ENCODE measurements at places on chromosomes 6 and 20. TPM values are rescaled to one million over a fixed set of nuclear protein-coding genes. Genes with fewer than 3 reads are reported as not detected.
A peak's percentile ranks its signal among the peaks of the same experiment; 100 is the strongest.

The CCN2 gene
- total RNA-seq: 155 TPM

DNA sequence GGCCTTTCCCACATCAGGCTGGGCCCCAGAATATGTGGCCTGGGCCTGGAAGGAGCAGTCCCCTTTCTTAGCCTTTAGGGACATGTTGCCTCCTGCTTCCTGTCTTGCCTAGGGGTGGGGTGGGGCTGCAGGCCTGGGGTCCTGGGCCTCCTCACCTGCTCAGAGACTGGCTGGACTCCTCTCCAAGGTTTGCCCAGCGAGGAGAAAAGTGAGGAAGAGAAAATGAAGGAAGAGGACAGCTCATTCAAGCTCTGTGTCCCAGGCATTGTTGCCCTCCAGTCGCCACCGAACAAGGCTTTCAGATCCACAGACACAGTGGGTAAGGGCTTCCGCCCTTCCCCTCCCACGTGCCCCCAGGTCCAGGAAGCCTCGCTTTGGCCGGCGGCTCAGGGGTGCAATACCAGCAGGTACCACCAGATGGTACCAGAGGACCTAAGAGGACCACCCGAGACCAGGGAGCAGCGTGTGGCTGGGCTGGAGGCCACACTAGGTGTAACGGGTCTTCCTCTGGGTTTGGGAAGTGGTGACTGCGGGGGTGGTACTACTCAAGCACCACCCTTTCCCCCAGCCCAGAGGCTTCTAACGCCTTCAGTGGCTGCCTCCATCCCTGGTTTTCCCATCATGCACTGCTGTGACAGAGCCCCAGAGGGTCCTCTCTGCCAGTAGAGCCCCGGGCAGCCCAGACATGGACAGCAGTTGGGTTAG is 5.5 kb upstream of the BAK1 start:
- DNase-seq: no peak

- no peak for DNase-seq
Measured at GRCh38 chr6:14270142-14270893, 152.7 kb downstream of the CD83 start.

The MAP1LC3A gene
- 25.1 TPM for total RNA-seq

The RSPO4 gene
- total RNA-seq: 0.54 TPM

- DNase-seq: peak; percentile 82
Measured at GRCh38 chr6:71406865-71407860, 118.6 kb downstream of the OGFRL1 start.

The DEFB132 gene
- 0.10 TPM for total RNA-seq

- DNase-seq: no peak
Measured at GRCh38 chr20:21548390-21549035, 34.6 kb upstream of the NKX2-2 start.

DNA sequence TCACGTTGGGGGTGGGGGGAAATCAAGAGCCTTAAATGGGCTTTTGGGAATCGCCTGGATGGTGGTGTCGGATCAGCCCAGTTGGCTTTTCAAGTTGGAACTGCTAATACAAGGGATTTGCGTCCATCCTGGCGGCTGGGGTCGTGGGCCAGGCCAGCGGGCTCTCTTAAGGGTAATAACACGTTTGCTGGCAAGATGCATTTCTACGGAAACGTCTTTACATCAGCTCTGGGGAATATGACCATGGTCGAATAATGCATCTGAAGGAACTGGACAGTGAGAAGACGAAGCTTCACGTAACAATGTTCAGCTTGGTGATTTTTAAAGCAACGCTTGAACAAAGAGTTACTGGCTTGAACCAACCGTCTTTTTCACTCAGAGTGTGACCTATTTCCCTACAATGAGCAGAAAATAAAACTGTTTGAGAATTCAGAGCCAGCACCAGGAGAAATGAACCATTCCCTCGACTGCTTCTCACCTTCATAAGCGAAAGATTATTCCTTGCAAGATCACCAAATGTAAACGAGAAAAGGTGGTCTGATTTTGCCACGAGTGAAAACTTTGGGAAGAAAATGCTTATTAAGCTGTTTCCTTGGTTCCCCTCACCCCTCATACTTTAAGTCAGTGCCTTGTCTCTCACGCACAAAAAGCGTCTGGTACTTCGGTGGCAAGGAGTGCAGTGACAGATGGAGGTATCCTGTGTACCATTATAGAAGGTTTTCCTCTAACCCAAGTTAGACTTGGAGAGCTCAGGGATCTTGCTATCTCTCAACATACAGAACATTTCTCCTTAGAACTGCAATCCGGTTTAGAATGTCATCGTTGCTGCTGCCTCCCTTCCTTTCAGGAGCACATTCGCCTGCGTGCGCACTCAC is 1.4 kb upstream of the MARCKS start:
- DNase-seq: no peak

The TSBP1 gene
- not detected for total RNA-seq

The MOG gene
- total RNA-seq: not detected
